IMR-90 (cell line): ENCODE measurements at places on chromosomes 5 and 9. TPM values are rescaled to one million over a fixed set of nuclear protein-coding genes. Genes with fewer than 3 reads are reported as not detected.

ROPN1L gene
- 0.28 and 0.36 TPM in 2 replicates for total RNA-seq

FOXI1 gene
- not detected in 2 replicates for total RNA-seq

- DNase-seq, result no peak
Measured at GRCh38 chr9:8857068-8857925, 1057.7 kb upstream of the DMAC1 start.

GRCh38 chr5:134430001-134430569 is 18.4 kb upstream of the CDKN2AIPNL start:
- no peak for DNase-seq

GRCh38 chr5:180142824-180143610 is 66.0 kb downstream of the RASGEF1C start:
- DNase-seq, result no peak
